Stomach (tissue), 19 donors: ENCODE measurements at places on chromosomes 2 and 18. TPM values are rescaled to one million over a fixed set of nuclear protein-coding genes. Genes with fewer than 3 reads are reported as not detected.
A peak's percentile ranks its signal among the peaks of the same experiment; 100 is the strongest.

DNA sequence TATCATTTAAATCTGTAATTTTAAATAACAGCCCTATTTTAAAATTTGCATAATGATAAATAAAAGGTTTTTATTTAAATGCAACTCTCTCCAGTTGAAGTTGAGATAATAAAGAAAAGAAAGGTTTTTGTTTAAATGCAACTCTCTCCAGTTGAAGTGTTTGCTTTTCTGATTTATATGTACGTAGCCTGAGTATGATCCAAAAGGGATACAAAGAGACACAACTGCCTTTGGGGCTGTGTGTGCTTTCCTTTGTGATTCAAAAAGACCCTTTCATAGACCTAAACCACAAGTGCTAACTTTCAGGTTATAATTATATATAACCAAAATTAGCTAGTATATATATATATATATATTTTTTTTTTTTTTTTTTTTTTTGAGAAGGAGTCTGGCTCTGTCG, 76.2 kb upstream of the MFF start:
- DNase-seq = no peak

The IL36RN gene
- total RNA-seq = not detected

- DNase-seq = no peak
Measured at GRCh38 chr2:159728629-159729028, 16.3 kb downstream of the MARCHF7 start.

DNA sequence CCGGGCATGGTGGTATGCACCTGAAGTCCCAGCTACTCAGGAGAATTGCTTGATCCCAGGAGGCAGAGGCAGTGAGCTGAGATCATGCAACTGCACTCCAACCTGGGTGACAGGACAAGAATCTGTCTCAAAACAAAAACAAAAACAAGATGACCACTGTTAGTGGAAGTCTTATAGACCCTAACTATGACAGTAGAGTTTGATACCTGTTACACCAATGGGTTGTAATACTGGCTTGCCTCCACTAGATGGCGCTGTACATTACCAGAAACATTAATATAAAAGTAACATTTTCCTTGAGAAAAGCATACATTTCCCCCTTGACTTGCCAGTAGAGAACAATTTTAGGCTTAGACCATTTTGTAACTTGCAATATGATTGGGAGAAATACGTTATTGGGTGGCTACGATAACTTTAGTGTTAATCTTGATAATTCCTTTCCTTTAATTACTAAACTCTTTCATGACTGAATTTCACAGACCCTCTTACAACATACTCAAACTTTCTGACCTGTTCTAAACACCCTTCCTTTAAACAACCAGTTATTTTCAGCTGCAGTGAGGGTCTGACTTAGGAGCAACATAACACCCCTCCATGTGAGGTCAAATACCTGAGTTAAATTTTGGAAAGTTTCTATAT, 19.5 kb downstream of the SLC25A52 start:
- DNase-seq = peak; percentile 54

The NLRC4 gene
- 1.3 TPM for total RNA-seq

GRCh38 chr18:55857956-55858355, 270.0 kb upstream of the TCF4 start:
- no peak for DNase-seq

The SAG gene
- not detected for total RNA-seq

The AGXT gene
- not detected for total RNA-seq

DNA sequence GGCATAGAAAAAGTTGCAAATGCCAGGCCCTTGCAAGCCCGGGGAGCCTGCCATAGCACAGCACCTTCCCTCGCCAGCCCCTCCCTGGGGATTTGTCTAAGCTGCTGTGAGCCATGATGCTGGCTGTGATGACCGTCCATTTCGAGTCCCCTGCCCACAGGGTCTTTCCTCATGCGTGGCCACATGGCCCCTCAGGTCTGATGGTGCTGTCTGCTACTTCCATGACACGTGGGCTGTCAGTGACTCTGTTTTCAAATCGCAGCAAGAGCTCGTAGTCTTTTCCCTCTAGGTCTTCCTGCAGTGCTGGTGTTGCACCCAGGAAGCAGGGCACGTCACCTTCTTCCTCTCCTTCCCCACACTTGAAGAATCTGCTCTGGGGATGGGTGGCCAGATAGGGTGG, 15.5 kb upstream of the GNAL start:
- DNase-seq = no peak

The COLEC12 gene
- 5.9 TPM for total RNA-seq

The DUSP2 gene
- 4.0 TPM for total RNA-seq

DNA sequence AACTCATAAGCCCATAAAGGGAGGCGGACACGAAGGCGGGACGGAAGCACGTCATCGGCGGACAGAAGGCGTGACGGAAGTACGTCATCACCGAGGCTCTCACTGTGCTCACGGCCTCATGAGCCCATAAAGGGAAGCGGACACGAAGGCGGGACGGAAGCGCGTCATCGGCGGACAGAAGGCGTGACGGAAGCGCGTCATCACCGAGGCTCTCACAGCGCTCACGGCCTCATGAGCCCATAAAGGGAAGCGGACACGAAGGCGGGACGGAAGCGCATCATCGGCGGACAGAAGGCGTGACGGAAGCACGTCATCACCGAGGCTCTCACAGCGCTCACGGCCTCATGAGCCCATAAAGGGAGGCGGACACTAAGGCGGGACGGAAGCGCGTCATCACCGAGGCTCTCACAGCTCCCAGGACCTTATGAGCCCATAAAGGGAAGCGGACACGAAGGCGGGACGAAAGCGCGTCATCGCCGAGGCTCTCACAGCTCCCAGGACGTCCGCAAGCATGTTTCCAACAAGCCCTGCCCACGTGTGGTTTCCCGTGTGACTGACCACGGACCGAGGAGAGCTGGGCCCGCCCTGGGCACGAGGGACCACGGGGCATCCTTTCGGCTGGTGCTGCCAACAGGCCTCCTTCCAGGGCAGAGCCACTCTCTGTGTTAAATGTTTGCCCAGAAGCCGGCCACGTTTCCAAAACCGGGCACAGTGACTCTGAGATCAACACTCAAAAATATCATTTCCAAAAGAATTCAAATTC, 182.7 kb upstream of the SALL3 start:
- DNase-seq = no peak

The RASGRP3 gene
- total RNA-seq = 30.6 TPM
